ENCODE measurements at places on chromosomes 16 and 17.

DNA sequence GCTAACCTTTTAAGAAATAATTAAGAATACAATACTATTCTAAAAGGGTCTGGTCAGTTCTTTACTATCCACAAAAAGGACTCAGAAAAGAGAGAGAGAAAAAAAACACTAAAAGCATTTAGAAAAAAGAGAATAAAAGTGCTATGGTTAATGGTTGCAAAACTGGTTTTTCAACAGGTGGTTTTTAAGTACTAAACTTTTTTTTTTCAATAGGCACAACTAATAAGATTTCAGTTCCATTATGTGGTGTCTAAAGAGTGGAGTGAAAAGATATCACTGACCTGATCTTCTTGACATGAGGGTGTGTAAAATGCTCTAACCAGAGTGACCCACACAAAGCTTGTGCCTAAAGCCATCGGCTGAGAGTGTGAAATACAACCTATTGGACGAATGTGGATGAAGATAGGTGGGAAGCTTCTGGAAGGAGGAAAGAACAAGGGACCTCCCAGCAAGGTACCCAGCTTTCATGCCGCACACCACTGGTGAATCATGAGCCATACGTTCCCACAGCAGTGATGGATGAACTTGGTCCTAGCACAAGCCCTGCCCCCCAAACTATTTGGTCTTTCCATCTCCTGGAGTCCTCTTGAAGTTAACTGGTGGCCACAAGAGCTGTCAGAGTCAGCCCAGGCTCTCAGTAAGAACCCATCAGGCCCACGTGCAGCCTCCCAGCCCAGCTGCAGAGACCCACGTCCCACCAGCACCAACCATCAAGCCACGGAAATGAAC is 103.0 kb downstream of the ZFHX3 start:
- DNase-seq: no peak

GRCh38 chr16:73192232-73192894 is 144.4 kb upstream of the ZFHX3 start:
- DNase-seq: peak; percentile 79

DNA sequence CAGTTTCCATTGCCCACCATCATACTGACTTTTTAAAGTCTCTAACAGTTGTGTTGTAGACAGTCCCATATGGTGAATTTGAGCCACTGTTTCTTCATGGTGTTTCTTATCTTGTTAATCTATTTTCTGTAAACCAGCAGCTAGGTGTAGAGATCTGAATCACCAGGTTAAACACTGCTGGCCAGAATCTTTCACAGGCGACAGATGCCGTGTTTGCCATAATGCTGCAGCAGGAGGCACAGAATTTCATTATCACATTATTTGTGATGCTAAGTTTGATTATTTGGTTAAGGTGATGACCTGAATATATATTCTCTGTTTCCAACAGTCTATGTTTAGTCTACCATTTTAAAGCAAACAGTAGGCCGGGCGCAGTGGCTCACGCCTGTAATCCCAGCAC is 11.5 kb upstream of the CNGB1 start:
- no peak for DNase-seq

DNA sequence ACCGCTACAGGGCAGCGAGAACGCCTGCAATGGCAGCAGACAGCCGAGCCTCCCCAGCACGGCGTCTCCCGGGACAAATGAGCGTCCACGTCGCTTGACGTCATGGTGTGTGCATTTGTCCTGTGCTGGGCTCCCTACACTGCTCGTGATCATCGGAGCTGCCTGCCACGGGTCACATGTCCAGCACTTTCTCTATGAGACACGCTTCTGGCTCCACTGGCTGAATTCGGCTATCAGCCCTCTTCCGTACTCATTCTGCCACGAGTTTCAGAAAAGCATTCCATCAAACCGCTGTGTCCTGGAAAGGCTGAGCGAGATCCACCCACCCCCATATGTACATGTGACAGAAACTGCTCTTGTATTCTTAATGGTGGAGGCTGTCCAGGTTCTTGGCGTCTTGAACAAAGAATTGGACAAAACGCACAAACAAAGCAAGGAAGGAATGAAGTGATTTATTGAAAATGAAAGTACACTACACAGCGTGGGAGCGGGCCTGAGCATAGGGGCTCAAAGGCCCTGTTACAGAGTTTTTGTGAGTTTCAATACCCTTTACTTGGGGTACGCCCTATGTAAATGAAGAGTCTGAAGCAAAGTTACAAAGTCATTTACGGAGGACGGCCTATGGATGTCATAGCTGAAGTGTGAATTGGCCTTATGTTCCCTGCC is 28.5 kb upstream of the SHCBP1 start:
- no peak for DNase-seq

All from GM04504 (cell line).